ENCODE measurements at places on chromosomes 2 and 18. TPM values are rescaled to one million over a fixed set of nuclear protein-coding genes. Genes with fewer than 3 reads are reported as not detected.

ITPRID2 gene
- 62.9 TPM for total RNA-seq

EPAS1 gene
- total RNA-seq = 23.0 TPM

FBLN7 gene
- total RNA-seq = 1.0 TPM

MORN2 gene
- total RNA-seq = 27.9 TPM

ABCB11 gene
- total RNA-seq = not detected

CDCA7 gene
- 29.3 TPM for total RNA-seq

RAX gene
- total RNA-seq = not detected

ALPI gene
- total RNA-seq = not detected

LRP2 gene
- total RNA-seq = not detected

MYCN gene
- total RNA-seq = not detected

REG1B gene
- not detected for total RNA-seq

CIB4 gene
- total RNA-seq = not detected

CPS1 gene
- total RNA-seq = 18.5 TPM

LOXHD1 gene
- total RNA-seq = not detected

All from bronchus fibroblast of lung (primary cell).